Effector memory CD4-positive, alpha-beta T cell (primary cell): ENCODE measurements at places on chromosomes 6 and 20.

DNA sequence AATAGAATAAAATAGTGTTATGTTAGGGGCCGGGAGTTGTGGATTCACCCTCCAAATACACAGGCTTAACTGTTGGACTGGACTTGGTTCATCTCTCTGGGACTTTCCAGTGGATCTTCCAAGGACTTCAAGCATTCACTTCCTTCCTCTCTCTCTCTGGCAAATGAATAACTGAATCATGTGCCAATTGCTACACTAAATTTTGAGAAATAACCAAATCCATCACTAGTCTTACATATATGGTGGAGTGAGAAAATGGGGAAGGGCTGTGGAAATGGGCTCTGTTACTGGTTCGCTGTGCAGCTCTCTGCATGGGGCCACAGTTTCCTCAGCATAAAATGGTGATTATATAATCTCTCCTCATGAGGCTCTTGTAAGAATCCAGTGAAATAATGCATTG lies 6.8 kb upstream of the KIAA1755 start:
- no peak for DNase-seq

DNA sequence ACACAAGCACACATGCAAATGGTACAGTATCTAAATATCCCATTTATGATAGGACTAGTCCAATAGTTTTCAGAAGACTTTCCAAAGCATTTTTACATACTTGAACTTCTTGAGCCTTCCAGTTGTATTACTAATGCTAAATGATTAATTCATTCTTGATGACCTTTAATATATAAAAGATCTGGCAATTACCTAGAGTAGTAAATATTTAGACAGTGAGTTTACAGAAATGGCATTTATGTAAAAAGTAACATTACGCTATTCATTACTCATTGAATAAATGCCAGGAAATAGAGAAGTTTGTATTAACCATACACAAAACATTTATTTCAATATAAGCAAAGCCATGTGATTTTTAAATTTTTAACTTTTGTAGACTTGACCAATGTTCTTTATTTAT lies 158.8 kb downstream of the DST start:
- DNase-seq: no peak

- no peak for DNase-seq
Measured at GRCh38 chr20:38706509-38706908, 17.8 kb upstream of the SLC32A1 start.

- no peak for DNase-seq
Measured at GRCh38 chr20:51766994-51767866, 960 bp downstream of the ATP9A start.

- no peak for DNase-seq
Measured at GRCh38 chr20:32527052-32527446, 58.1 kb downstream of the NOL4L start.

GRCh38 chr6:106069478-106069877 lies 16.7 kb upstream of the PRDM1 start:
- DNase-seq: no peak

GRCh38 chr6:75428204-75428603 lies 65.4 kb downstream of the FILIP1 start:
- no peak for DNase-seq

DNA sequence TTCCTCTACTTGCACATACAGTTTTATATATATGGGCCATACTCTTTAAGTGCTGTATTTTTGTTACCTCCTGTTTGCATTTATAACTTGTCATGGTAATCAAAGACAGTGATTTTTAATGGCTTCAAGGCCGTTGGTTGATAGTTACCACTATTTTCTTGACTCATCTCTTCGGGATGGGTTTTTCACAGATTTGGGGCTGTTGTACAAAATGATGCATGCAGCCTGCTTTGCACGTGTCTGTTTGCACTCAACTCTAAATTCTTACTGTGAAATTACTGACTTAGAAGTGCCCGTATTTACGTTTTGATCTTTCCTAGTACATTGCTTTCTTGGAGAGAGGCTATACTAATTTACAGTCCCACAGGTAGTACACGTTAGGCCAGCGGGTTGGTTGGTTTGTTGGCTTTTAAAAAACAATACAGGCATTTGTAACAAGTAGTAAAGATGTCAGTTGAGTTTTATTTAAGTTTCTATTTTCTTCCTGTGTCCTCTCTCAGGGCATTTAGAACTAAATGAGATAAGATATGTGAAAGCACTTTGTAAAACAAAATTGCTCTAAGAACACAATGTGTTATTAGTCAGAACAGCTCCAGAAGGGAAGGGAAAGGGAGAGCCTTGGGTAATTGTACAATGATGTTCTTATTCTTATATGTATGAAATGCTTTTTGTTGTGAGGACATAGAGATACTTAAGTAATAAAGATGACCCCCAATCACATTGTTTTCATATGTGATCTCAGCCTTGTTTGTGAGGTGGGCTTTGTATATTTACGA lies 11.7 kb downstream of the JARID2 start:
- no peak for DNase-seq

DNA sequence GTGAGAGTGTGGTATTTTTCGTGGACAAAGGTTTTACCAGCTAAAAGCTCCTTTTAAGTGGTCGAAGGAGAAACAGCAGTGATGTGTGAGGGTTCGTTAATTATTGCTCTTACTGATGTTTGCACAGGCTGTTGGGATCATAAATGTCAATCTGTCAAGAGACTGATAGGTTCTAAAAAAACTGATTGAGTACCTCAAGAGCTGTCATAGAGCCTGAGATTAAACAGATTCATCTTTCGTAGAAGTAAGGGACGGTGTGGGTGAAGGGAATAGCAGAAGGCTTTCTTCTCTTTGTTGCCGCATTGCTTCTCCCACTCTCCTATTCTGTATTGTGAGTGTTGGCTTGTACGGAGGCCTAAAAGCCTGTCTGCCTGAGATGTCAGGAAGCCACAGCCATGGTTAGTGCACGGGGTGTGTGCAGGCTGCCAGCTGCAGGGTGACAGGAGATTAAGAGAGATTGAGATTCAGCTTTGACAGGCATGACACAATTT lies 291.0 kb downstream of the ZFAND3 start:
- DNase-seq: no peak

- DNase-seq: no peak
Measured at GRCh38 chr6:126233192-126233591, 106.7 kb upstream of the CENPW start.

DNA sequence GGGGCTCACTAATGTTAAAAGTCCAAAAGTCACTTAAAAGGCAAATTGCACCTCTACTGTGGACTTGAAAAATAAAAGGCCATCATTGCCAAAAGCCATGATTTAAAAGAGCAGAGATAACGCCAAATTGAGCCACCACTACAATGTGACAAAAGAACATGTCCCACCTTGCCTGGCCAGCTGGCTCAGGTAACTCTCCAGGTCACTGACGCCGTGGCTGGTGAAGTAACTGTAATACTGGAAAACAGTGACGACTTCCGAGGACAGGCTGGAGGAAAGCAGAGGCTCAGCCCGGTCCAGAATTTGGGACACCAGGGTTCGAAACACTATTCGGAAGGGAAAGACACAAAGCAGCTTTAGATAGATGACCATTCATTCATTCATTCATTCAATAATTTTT lies 29.3 kb upstream of the ARMH2 start:
- no peak for DNase-seq

DNA sequence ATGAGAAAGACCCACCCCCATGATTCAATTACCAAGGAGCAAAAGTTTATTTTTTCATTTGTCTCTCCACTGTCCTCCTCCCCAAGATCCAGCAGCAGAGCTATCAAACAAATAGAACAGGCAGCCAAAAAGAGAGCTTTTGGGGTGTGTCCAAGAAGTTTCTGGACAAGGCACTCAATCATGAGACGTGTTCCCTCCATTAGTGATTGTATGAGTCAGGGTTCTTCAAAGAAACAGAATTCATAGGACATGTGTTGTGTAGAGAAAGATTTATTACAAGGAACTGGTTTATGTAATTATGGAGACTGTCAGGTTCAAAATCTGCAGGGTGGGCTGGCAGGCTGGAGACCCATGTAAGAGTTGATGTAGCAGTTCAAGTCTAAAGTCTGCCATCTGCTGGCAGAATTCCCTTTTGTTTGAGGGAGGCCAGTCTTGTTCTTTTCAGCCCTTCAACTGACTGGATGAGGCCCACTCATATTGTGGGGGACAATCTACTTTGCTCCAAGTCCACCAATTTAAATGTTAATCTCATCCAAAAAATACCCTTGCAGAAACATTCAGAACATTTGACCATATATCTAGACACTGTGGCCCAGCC lies 248.1 kb upstream of the OPRM1 start:
- no peak for DNase-seq

GRCh38 chr6:17842014-17842776 lies 135.5 kb upstream of the NUP153 start:
- DNase-seq: no peak

DNA sequence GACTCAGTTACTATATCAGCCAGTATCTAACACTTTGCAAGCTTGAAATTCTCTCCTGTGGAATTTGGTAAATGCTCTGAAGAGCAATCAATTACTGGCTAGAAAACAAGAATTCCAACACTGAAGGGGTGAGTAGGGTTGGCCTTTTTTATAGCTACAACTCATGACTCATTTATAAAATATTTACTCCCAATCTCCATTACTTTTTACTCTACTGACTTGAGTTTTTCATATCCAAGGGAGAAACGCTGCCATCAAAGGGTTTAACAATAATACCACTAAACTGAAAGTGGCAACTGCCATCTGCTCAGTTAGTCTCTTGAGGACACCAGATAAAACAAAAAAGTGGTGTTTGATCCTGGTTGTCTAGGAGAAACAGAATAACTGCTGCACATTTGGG lies 203.1 kb downstream of the UBE3D start:
- no peak for DNase-seq

- no peak for DNase-seq
Measured at GRCh38 chr6:166277892-166278578, 30.2 kb downstream of the PRR18 start.

DNA sequence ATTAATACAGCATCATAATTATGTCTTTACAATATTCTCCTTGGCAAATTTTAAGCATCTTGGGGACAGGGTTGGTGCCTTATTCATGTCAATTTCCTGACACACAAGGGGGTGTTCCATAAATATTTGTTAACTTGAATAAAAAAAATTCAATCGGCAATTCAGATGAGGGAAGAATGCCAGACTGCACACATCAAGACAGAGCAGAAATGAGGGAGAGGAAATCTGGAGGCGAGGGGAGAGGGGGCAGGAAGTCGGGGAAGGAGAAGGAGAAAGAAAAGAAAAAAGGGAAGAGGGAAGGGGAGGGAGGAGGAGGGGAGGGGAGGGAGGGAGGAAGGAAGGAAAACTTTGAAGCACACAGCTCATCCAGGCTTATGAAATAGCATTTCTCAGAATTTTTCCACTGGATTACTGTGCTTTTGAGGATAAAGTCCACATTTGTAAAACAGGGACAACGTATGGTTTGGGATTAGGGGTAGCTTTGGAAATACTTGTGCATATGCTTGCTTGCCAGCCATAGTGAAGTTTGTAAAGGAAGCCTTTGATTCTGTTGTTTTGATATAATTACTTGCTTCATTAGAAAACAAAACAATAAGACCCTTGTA lies 362.1 kb downstream of the SAMD5 start:
- DNase-seq: no peak

- DNase-seq: no peak
Measured at GRCh38 chr6:118507636-118508035, 40.5 kb upstream of the PLN start.

DNA sequence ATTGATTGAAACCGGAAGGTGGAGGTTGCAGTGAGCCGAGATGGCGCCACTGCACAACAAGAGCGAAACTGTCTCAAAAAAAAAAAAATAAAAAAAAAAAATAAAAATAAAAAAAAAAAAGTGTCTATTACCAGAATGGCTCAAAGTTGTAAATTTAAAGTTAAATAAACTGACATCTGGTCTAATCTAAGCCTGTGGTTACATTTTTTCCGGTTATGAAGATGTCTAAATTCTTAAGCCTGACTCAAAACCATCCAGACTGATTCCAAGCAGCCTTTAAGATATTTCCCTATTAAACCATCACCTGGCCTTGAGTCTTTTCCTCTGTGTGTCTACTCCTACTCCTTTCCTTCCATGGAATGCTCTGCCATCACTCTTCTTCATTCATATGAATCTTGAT lies 371.7 kb upstream of the RUNX2 start:
- DNase-seq: no peak

- DNase-seq: no peak
Measured at GRCh38 chr6:16594849-16595248, 166.4 kb downstream of the ATXN1 start.

DNA sequence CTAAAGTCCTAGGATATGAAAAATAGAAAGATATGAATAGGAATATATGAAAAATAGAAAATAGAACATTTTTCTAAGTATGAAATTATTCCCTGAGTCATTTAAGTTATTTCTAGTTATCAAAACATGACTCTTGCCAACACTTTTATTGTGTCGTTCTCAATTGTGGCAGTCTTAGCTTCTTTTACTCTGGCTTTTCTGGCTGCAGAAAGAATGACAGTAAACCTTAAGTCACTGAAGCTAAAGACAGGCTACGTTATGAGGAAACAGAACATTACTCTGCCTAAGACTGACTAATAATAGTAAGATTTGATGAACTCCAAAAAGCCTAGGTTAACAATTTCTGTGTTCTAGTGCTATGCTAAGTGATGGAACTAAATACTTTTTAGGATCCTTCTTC lies 74.6 kb downstream of the AIG1 start:
- no peak for DNase-seq

- no peak for DNase-seq
Measured at GRCh38 chr6:135479601-135480000, 17.9 kb downstream of the AHI1 start.

DNA sequence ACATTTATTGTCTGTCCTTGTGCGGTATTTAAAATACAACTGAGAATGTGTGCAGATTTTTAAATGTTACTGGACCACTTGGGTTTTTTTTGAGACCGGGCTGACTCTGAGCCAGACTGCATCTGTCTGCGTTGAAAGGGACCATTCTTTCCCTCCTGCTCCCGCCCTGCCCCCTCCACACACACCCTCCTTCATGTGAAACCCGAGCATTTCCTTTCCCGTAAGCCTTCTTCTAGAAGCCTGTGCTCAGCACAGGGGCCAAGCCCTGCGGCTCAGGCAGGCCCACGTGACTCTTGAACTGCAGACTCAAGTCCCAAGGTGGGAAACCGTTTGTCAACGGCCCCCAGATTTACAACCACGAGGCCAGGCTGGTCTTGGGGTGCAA lies 82.7 kb upstream of the FOXC1 start:
- peak; percentile 9 for DNase-seq

GRCh38 chr6:126767711-126768110 lies 350.8 kb upstream of the RSPO3 start:
- DNase-seq: no peak

GRCh38 chr6:52305411-52305810 lies 20.9 kb upstream of the MCM3 start:
- no peak for DNase-seq
